Stimulated activated CD8-positive, alpha-beta memory T cell treated with anti-CD3 and anti-CD28 coated beads, Interleukin-7, amount 100 ng/mL, for 48 hours (primary cell): ENCODE measurements at places on chromosomes 5 and 9.
A peak's percentile ranks its signal among the peaks of the same experiment; 100 is the strongest.

DNA sequence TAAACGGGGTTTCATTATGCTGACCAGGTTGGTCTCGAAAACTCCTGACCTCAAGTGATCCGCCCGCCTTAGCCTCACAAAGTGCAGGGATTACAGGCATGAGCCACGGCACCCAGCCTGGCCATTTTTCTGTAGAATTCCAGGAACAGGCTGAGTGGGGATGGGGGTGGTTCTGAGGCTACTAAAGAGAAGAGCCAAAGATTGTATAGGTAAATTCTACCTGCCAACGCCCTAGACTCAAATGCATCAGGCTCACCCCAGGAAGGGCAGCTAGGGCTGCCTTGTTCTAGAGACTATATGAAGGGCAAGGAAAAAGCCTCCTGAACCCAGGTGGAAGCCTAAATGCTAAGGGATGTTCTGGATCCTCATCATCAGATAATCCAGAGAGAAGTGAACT, 1.6 kb upstream of the C5orf52 start:
- DNase-seq: no peak

GRCh38 chr9:133427658-133428348, 5.6 kb downstream of the ADAMTS13 start:
- DNase-seq: no peak

GRCh38 chr9:113631871-113632665, 168.5 kb downstream of the RGS3 start:
- no peak for DNase-seq

DNA sequence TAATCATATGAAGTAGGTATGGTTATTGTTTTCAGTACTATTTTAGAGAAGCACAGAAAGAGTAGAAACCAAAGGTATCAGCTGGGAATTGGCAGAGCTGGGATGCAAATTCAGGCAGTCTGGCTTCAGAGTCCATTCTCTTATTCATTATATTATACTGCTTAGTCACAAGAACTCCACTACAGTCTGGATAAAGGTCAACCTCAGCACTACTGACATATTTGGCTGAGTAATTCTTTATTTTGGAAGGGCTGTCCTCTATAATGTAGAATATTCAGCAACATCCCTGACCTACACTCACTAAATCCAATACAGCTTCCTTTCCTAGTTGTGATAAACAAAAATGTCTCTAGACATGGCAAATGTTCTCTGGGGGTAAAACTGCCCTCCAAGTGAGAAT, 37.6 kb downstream of the PTGER4 start:
- DNase-seq: no peak

DNA sequence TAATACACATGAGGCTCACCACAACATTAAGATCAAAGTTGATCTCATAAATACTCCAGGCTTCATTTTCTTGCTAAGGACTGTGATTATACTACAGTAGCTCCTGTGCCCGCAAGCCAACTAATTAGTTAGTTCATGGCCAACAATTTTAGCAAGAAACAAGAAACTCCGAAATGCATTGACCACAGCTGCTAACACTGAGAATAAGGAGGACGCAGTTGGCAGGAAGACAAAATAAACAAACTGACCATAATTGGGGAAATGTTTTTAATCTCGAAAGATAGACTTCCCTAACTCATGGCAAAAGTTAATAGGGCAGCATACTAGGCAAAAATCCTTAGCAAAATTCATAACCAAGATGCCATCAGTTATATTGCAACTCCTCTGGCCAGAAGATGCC, 115.5 kb upstream of the SPEF2 start:
- DNase-seq: no peak

GRCh38 chr5:79560771-79561524, 47.0 kb upstream of the HOMER1 start:
- peak; percentile 19 for DNase-seq

- DNase-seq: no peak
These were observed 14.2 kb downstream of the AP3B1 start for GRCh38 chr5:78280261-78280660.

DNA sequence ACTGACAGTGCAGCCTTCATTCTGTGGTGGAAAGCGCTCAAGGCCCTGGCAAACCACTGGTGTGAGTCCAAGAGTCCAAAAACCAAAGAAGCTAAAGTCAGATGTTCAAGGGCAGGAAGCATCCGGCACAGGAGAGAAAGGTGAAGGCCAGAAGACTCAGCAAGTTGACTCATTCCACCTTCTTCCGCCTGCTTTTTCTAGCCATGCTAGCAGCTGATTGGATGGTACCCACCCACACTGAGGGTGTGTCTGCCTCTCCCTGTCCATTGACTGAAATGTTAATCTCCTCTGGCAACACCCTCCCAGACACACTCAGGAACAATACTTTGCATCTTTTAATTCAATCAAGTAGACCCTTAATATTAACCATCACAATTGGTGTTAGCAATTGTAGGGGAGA, 296.1 kb downstream of the NDUFS4 start:
- no peak for DNase-seq

- DNase-seq: no peak
These were observed 28.1 kb downstream of the ADGRD2 start for GRCh38 chr9:124478354-124478753.

- no peak for DNase-seq
These were observed 1.8 kb downstream of the SLC6A18 start for GRCh38 chr5:1226839-1227581.

DNA sequence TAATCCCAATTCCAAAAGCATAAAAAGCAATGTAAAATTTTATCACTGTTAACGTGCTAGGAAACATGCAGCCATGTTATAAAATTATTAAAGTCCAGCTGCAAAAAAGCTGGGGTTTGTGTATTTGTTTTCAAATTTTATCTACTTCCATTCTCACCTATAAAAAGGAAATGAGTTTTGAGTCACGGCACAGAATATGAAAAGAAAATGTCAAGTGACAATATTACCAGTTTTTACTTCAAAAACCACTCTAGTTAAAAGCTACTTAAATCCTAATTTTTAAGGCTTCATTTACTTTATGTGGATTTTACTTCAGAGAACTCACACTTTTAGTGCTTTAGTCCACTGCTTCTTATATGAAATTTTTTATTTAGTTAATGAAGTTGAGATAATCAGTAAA, 72.7 kb upstream of the IFNE start:
- no peak for DNase-seq

GRCh38 chr9:33781736-33782135, 13.6 kb upstream of the PRSS3 start:
- no peak for DNase-seq

DNA sequence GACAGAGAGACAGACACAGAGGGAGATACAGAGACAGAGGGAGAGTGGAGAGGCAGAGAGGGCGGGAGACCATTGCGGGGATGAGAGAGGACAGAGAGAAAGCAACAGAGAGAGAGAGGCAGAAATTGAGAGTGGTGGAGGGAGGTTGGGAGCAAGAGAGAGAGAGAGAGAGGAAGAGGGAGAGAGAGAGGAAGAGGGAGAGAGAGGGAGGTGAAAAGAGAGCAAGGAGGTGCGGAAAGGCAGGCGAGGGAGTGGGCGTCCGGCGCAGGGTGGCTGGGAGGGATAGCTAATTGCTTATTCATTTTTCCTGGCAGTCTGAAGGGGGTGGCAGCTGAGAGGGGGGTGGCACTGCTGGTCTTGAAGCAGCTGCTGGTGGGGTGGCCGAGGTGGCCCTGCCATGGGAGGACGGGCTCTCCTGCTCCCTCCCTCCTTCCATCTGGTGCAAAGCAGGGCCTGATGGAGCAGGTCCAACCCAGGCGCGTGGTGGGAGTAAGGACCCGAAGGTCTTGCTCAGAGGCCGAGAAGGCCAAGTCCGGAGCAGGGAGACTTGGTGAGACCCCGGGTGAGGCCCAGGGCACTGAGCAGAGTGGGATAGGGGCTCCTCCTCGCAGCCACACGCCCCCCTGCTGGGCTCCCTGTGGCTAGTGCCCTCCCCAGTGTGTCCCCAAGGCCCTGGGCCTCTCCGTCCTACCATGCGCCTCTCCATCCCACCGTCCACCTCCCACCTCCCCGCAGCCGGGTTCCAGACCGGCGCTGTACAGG, 25.3 kb upstream of the RNU6ATAC start:
- no peak for DNase-seq

GRCh38 chr5:38105231-38105570, 153.2 kb upstream of the EGFLAM start:
- no peak for DNase-seq

GRCh38 chr9:37029304-37029775, 4.7 kb downstream of the PAX5 start:
- no peak for DNase-seq

- no peak for DNase-seq
These were observed 2.8 kb downstream of the DCANP1 start for GRCh38 chr5:135444360-135444759.

GRCh38 chr5:169089343-169089742, 211.6 kb downstream of the SLIT3 start:
- no peak for DNase-seq

DNA sequence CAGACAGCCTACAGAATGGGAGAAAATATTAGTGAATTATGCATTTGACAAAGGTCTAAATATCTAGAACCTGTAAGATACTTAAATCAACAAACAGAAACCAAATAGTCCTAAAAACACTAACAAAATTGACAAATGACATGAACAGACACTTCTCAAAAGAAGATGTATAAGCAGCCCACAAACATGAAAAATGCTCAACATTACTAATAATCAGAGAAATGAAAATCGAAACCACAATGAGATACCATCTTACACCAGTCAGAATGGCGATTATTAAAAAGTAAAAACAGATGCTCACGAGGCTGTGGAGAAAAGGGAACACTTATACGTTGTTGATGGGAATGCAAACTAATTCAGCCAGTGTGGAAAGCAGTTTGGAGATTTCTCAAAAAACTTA, 1186.8 kb downstream of the DTWD2 start:
- DNase-seq: no peak

- no peak for DNase-seq
These were observed 19.6 kb upstream of the HRH2 start for GRCh38 chr5:175638305-175638704.

DNA sequence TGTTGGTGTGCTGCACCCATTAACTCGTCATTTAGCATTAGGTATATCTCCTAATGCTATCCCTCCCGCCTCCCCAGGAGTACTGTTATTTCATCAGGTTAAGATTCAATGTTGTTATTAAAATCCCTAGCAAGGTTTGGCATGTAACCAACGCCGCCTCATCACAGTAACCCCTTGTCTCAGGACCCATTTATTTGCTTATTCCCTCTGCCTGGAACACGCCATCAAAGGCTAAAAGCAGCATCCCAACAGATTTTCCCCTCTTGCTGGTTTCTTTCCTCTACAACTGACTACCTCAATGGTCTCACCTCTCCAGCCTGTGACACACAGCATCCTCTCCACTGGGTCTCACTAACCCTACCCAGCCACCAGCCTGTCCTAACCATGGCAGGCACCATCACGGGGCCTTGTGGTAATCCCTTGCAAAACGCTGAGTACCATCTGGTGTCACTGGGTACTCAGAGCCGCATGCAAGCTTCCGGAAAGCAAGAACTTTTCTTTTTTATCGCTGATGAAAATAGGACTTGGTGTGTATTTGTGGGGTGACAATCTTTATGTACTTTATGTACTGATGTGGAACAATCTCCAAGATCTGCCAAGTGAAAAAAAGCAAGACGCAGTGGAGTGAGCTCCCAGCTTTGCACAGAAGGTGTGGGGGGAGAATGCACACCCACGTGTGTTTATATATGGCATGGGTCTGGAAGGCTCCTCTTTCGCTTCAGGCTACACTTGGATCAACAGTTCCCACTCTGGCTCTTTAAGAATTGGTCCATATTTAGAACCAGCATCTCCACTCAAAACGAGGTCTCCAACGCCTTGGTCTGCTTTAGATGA, 6.1 kb downstream of the RPS14 start:
- no peak for DNase-seq

DNA sequence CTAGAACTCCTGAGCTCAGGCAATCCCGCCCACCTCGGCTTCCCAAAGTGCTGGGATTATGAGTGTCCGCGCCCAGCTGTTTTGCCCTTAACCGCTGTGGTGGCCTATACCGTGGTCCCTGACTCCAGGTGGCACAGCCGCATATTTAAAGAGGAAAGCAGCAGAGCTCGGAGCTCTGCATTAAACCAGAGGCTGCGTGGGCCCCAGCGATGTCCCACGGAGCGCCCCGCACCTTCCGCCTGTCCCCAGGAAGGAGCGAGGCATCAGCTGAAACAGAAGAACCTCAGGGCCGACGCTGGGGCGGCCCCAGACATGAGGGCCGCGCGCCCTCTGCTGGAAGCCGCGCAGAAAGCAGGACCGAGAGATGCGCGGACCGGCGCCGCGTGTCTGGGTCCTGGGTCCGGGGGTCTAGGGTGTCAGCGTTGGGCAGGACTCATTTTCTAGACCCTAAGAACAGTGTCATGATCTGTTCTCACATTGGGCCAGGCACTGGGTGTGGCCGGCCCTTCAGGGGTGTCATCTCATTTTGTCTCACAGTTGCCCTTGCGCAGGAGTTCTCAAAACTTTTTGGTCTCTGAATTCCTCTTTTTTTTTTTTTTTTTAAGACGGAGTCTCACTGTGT, 37.7 kb downstream of the LAMC3 start:
- peak; percentile 47 for DNase-seq

- no peak for DNase-seq
These were observed 412.7 kb downstream of the EFNA5 start for GRCh38 chr5:107257885-107258520.

DNA sequence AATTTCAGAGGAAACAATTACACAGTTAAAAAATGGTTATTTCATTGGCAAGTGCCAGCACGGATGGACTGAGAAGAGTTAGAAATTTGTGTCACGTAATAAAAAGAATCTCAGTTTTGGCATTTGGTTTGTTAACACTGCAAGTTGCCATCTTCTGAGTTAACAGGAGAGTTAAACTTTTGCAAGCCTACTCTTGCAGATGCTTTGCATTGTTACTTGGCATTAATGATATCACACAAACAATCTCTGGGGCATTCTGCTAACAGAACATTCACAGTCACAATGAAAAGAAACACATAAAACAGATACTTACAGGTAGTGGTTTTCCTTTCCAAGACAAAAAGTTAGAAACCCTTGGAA, 647 bp downstream of the FREM1 start:
- DNase-seq: no peak

GRCh38 chr5:71569748-71570509, 17.2 kb upstream of the MCCC2 start:
- DNase-seq: no peak

DNA sequence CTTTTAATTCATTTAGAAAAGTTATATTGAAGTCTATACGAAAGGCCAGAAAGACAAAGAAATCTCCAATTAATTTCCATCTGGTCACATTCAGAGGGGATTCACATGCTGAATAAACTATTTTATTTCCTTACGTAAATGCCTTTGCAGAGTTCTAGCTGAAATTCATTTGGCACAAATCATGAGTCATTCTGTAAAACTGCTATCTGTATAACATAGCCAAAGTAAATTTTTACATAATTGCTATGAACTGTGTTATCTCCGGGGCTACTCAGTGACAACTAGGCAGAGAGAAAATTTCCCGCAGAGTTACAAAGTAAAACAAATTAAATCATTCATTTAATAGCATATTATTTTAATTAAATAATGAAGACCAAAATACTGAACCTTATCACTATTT, 463.2 kb upstream of the ADAMTS16 start:
- DNase-seq: no peak

DNA sequence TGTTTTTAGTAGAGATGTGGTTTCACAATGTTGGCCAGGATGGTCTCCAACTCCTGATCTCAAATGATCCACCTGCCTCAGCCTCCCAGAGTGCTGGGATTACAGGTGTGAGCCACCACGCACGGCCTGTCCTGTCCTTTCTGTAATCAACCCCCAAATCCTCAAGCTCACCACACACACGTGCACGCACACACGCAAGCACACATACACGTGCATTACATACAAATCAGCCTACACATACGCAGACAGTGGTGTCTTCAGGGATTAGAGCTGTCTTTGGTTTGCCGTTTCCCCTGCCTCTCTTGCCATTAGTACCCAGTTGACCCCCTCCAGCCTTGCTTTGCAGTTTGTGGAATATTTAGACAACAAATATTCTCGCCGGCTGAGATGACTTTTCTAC, 6.5 kb downstream of the GLT6D1 start:
- DNase-seq: no peak
